ENCODE measurements at places on chromosomes 1 and 21.

DNA sequence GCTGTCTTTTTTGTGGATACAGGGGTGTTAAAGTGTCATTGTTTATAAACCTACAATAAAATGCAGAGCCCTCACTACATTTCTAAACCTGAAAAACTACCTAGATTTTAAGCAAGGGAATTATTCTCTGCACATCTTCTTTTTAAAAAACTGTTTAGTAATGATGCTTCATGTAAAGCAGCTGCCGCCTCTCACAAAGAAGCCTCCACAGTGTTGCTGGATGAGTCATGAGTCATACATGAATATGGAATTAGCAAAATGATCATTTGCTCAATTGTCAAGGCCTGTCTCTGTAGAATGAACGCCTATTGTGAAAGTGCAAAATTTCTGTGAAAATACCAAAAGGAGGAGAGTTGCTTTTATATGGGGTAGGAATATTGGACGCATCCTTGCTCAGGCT is 259.5 kb upstream of the CHRM3 start:
- DNase-seq = no peak

DNA sequence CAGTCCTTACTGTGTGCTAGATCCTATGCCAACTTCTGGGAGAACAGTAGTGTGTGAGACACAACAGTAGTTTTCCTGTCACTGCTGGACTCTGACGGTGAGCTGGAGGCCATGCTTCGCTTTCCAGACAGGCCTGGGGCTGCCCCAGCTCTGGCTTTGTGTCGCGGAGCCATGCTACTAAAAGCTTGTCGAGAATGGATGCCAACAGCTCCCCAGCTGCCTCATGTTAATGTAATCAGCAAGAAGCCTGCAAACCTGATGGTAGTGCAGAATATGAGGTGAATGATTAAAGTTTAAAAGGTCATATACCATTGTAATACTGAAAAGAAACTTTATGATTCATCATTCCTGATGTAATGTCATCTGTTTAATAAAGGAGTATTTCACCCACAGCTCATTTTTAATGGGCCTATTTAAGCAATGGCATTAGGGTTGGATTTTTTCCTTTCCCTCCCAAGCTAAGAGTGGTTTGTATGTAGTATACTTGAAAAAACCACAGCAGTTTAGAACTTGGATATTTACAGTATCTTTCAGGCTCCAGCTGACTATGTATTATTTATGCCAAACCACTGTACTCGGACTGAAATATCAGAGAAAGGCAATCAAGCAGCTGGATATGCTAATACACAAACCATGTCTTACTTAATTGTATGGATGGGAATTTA is 343.0 kb downstream of the NUF2 start:
- DNase-seq = no peak

- DNase-seq = no peak
These were observed 12.8 kb upstream of the RGS2 start for GRCh38 chr1:192795916-192796618.

- no peak for DNase-seq
These were observed 30.0 kb downstream of the KCND3 start for GRCh38 chr1:111959436-111959835.

DNA sequence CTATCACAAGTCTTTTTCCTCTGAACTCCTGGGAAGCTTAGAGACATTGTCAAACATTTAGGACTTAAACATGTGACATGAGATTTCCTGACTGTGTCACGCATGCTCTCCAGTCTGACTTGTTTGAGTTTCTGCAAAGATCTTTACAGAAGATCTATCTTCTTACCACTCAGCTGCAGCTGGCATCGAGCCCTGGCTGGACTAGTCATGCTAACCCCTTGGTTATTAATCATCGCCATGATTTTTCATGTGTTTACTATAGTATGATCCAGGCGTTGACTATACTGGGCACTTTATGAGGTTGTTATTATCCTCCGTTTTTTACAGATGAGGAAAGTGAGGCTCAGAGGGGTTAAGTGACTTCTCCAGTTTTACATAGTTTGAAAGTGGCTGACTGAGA is 18.1 kb upstream of the IRF2BP2 start:
- no peak for DNase-seq

- DNase-seq = no peak
These were observed 35.4 kb downstream of the CENPF start for GRCh38 chr1:214638459-214638807.

GRCh38 chr1:63593886-63594605 is 835 bp downstream of the PGM1 start:
- DNase-seq = no peak

DNA sequence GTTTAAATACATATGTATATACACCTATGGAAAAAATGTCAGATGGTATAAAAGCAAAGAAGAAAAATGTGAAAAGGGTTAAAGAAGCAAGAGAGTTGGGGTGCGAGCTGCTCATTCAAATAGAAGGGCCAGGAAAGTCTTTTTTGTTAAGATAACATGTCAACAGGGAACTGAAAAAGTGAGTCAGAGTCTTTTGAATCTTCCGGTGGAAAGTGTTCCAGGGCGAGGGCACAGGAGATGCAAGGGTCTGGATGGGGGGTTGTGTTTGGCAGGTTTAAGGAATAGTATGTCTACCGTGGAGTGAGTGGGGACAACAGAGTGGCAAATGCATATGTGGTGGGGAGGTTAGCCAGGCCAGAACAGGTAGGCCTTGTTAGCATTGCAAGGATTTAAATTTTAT is 22.2 kb upstream of the GNG12 start:
- no peak for DNase-seq

DNA sequence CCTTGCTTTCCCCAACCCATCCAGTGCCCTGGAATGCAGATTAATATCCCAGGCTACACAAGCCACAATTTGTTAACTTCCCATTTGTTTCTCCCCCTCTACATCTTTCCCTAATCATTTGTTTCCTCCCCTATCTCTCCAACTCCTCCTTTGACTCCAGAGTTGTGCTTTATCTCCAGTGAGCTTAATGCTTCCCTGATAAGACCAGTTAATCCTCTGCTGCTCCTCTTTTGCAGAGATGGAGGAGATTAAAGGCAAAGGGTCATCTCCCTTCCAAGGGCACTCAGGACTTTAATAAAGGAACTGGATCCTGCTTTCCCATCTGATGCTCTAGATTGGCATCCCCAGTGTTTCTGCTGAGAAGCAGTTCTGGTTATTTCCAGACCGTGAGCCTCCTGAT is 7.1 kb downstream of the FAM78B start:
- no peak for DNase-seq

DNA sequence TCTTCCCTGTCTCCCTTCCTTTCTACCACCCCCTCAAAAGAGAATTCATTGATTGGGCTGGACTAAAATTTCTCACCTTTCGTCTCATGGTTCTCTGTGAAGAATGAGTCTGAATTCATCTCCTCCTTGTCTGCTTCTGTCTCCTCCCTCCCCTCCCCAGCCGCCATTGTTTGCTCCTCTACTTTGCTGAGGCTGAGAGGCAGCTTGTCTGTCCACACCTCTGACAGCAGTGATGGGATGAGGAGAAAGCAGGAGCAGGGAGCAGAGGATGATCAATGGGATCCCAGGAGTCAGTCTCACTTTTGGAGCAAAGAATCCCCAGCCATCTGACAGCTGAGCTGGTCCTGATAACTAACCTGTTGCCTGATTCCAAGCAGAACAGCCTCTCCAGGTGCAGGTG is 2.5 kb downstream of the ILDR2 start:
- DNase-seq = no peak

GRCh38 chr1:109641078-109641740 is 14.7 kb upstream of the GSTM4 start:
- no peak for DNase-seq

- DNase-seq = no peak
These were observed 106.3 kb upstream of the LBR start for GRCh38 chr1:225534135-225534534.

DNA sequence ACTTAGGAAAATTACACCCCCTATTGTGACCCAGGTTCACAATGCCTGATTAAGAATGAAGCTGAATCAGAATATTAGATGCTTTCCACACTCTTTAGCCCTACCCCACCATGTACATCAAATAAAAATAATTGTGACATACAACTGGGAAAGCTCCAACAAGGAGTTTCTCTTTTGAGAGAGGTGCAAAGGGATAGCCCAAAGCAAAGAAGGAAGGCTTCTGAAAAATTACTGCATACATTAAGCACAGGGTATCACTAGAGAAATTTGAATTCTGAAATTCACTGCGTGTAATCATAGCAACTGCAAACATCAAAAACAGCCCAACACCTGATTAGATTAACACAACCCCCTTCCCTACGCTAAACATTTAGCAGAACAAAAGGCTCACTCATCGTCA is 34.1 kb downstream of the PDE4B start:
- no peak for DNase-seq

DNA sequence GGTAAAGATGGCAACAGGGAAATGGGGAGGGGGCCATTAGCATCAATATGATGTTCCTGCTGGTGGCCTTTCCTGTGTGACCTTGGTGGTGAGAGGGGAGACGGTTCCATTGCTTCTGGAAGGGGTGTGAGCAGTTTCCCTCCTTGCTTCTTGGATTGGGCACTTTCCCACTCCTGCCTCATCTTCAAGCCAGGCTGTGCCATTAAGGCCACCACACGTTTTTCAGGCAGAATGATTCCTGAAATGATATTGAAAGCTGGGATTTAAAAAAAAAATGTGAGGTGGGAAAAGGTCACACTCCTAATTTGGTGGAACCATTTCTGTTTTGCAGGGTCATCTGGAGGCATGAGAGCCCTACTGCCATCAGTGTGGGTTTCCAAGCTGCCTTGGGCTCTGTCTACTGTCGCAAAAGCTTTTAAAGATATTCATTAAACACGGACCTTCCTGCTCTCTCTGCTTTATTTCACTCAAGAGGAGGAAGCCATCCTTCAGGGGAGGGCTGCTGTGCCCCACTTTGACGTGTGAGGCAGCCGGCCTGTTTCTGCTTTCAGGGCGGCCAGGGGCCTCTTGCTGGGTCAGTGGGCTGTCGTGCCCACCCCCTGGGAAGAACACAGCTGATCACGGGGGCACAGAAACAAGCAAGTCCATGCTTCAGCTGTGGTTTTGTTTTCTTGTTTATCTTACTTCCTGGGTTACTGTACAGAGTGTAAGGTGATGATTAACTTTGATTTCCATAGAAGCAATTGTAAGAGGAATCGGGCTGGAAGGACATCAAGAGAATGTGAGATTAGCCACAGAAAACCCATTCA is 8.0 kb downstream of the RIIAD1 start:
- DNase-seq = no peak

DNA sequence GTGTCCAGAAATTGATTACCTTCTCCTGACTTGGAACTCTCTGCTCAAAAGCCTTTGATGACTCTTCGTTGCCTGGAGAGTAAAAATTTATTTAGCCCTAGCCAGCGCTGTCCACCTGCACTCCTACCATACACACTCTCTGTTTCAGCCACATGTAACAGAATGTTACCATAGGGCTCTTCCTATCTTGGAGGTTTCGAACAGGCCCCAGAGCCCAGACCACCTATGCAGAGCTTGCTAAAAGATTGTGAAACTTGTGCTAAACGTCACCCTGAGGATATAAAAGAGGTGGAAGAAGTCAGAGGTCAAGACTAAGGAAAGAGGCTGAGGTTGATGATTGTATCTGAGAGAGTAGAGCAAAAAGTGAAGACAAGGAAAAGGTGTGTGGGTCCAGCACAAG is 237.0 kb upstream of the HOOK1 start:
- no peak for DNase-seq

- DNase-seq = no peak
These were observed 193.1 kb downstream of the RYR2 start for GRCh38 chr1:237235091-237235490.

DNA sequence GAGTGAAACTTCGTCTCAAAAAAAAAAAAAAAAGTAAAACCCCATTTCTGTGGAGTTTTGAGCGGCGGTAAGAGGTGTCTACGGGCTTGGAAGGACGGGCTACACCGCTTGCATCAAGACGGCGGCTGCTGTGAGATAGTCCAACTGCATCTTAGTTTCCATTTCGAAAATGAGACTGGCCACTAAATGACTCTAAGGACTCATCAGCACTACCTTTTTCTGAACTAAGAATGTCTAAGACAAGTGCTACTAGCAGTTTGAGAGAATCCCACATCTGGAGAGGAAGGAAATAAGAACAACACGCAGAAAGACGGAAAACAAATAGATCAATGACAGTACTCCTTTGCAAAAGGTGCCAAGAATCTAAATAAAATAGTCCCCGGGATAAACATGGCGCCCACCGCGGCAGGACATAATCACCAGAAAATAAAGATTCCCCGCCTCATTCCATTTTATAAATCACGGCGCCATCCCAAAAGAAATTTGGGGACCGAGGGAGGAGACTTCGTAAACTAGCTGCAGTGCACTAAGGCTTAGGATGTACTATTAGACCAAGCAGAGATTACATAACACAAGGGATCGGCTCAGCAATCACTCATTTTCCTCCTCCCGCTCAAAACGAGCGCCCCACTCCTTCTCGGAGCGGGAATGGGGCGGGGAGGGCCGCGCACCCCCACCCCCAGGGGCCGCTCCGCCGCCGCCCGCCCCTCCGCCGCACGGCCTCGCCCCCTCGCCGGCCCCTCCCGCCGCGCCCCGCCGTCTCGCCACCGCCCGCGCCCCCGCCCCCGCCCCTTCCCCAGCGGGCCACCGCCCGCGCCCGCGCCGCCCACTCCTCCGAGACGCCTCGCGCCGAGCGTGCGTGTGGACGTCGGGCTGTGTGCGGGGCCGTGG is 1.1 kb downstream of the POGZ start:
- DNase-seq = peak; percentile 70

DNA sequence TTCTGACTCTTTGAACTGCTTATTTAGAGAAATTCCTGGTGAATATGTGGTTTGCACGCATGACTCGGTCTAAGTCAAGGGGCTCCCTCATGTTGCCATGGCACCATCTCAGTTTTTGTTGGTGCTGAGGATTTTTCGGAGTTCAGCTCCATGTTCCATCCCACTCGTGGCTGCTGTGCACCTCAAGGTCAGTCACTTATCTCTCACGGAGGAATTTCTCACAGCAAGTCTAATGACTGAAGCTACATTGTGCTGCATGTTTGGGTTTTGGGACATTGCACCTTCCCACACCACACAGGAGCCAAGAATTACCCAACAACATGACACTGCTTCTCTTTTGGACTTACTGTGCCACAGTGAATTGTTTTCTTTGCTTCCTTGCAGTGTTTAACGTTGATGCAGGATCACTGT is 269.9 kb downstream of the NCAM2 start:
- DNase-seq = peak; percentile 5

DNA sequence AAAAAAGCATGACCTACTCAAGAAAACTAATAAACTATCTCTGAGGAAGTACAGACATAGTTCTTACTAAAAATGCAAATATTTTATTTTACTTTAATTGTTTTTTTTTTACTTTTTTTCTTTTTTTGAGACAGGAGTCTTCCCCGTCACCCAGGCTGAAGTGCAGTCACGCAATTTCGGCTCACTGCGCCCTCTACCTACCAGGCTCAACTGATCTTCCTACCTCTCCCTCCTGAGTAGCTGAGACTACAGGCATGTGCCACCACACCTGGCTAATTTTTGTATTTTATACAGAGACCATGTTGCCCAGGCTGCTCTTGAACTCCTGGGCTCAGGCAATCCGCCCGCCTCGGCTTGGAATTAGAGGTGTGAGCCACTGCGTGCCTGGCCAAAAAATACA is 1263.1 kb downstream of the KCNT2 start:
- DNase-seq = no peak

- DNase-seq = no peak
These were observed 156.9 kb downstream of the DHRS3 start for GRCh38 chr1:12460911-12461621.
